Stimulated activated CD8-positive, alpha-beta memory T cell treated with anti-CD3 and anti-CD28 coated beads, Interleukin-7, amount 100 ng/mL, for 24 hours (primary cell): ENCODE measurements at places on chromosomes 16 and 17.

- DNase-seq, result no peak
These were observed at the start of gene SLFN12 for GRCh38 chr17:35432176-35433074. SLFN12 (minus strand) TSS chr17:35432500; CDS start chr17:35423028, 9,472 bp downstream.

- DNase-seq, result no peak
These were observed 83.0 kb upstream of the CDC42EP4 start for GRCh38 chr17:73394512-73395450.

DNA sequence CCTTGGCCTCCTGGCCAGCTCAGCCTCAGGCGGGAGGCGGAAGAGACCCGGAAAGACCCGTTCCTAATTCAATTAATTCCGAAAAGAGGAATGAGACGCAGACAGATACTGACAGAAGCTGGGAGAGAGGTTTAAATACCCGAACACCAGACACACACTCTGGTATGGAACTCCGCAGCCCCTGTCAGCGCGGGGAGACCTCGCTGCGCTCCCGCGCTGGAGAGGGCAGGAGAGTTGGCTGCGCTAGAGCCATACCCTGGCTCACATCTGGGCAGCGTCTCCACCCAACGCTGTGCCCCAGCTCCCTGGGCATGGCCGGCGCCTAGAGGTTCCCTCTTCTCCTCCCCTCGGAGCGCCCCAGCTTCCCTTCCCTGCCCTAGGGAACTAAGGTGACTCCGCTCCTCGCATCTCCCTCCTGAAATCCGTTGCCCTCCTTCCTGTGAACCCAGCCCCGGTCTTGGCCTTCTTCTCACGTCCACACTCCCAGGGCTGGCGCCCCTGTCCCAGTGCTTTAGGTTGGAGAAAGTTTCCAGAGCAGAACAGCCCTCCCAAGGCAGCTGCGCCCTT lies 8.0 kb downstream of the NEUROD2 start:
- no peak for DNase-seq

DNA sequence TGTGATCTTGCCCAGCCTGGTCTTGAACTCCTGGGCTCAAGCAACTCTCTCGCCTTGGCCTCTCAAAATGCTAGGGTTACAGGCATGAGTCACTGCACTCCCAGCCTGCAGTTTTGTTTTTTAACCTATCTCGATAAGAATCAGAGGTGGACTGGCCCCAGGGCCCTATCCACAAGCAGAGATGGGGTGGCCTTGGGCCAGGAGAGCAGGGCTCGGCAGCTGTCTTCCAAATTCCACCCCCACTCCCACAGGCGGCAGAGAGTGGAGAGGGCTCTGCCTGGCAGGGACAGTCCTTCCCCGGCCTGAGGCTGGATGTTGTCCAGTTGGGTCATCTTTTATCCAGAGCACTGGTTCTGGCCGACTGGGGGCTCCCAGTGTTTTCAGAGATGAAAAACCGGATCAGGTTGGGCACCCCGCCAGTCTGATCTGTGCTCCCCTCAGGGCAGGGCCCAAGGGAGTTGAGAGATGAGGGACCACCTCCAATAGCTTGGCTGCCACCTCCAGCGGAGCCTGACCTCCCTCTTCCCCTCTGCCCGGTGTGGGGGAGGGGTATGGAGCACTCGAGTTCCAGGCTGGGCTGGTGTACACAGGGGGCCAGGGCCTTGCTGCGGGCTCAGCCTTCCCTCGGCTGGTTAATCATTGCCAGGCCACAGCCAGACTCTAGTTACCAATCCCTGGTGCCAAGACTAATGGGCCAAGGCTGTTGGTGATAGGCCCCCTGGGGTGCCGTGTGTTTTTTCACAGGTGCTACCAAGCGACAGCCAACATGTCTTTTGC lies 30.3 kb upstream of the MYO15B start:
- no peak for DNase-seq

- peak; percentile 21 for DNase-seq
These were observed 7.4 kb downstream of the CDK5RAP3 start for GRCh38 chr17:47978324-47978723.

GRCh38 chr17:61495161-61495857 lies 43.1 kb downstream of the TBX4 start:
- DNase-seq, result no peak

GRCh38 chr16:10599626-10600025 lies 19.2 kb upstream of the EMP2 start:
- no peak for DNase-seq

DNA sequence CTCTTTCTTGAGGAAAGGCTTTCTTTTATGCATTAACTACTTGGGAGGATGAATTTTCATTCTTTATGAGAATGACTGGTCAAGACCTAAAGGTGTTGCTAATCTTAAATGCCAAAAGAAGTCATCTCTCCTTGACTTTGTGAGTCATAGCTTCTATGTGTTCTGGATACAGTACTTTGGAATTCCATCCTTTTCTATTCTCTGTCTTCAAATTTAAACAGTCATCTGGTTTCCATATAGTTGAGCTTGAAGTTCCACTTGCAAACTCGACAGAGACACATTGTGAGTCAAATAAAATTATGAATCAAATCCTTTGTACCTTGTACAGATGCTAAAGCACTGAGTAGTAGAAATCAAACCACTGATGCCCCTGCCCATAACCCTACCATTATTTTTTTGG lies 271.9 kb upstream of the PMFBP1 start:
- no peak for DNase-seq

- no peak for DNase-seq
These were observed 2.3 kb downstream of the NGFR start for GRCh38 chr17:49497148-49498028.

DNA sequence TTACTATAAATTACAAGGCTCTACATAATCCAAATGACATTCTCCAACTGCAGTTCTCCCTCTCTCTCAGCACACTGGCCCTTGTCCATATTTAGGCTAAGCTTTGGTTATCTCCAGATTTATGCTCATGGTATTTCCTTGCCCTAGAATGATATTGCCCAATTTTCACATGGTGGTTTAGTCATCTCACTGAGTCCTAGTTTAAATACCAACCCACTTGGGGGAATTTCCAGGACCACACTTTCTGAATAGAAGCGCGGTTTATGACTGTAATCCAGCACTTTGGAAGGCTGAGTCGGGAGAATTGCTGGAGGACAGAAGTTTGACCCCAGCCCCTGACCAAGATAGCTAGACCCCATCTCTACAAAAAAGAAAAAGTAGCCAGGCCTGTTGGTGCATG lies 280.1 kb upstream of the MON1B start:
- no peak for DNase-seq

DNA sequence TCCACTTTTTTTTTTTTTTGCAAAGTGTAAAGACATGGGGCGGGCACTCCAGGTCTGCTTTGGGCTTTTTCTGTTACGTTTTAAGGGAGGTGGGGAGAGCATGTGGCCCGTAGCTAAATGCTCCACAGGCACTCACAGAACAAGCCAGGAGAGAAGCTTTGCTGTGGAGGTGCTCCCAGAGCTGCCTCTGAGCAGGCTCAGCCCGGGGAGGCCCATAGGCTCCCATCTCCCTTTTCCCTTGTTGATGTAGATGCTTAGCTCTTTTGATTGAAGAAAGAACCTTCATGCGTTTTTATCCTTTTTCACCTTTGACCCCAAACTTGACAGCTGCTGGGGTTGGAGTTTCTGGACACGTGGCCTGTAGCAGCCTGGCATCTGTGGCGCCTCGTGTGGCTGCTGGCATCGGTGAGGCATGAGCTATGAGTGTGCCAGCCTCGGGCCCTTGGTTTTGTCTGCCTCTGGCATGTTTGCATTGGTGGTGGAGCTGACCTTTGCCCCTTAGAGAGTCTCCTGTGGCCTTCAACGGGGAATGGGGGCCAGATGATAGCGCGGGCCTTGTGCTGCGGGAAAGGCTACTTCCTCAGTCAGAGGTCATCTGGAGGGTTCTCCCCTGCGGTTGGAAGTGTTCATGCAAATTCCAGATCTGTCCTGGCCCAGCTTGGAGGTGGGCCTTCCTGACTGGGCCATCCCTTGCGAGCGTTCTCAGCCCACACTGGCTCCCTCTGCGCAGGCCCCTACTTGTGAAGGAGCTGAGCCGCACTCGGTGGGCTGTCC lies 20.0 kb upstream of the IL17C start:
- DNase-seq, result no peak

GRCh38 chr17:7258731-7259554 lies 3.3 kb downstream of the CLDN7 start:
- DNase-seq, result no peak

DNA sequence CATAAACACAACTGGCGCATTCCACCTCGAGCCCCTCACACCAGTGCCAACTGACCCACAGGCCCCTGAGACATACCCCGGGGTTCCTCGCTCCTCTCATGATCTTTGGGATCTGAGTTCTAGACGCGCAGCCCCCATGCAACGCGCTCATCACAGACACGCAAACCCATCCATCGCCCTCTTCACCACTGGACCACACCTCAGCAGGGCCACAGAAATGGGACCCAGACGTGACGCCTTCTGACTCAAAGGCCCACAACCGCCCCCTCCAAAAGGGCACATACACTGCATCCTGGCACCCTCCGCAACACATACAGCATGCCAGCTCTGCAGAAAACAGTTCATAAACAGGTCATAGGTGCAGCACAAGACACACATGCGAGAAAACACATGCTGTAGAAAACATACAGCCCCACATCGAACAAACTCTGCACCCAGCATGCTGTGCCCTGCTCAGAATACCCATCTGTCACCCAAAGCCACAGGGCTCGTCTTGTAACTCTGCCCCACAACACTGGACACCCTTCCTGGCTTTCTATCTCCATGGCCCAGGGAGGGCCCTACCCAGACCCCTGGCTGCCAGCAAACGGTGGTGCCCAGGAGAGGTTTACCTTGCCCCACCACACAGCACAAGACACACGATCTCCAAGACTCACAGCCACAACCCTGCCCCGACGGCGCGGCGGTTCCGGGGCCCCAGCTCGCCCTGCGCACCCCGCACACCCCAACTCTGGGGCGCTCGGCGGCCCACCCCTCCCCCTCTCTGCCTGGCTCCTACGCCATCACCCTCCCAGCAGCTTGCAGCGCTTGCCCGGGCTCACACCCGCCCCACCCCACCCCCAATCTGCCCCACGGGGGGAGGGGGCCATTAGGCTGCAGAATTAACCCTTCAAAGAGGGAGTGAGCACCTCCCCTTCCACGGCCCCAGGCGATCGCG lies 887 bp downstream of the ZBTB4 start:
- no peak for DNase-seq

GRCh38 chr16:4067262-4068001 lies 48.8 kb downstream of the ADCY9 start:
- no peak for DNase-seq

DNA sequence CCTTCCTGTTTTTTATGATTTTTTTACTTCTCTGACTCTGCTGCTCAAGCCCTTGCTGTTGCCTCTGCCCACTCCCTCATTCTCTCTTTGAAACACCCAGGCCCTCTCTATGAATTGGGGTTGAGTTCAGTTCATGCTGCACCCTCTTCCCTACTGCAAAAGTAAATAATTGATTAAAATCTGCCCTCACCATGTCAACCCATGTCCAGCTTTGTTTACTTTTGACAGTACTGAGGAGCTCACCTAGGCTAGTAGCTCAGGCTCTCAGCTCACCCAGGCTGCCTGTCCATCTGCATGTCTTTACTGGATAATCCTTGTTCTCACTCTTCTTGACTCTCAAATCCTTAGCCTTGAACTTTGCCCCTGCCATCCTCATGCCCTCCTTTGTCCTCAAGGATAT lies 95.2 kb downstream of the SPACA3 start:
- no peak for DNase-seq

- DNase-seq, result no peak
These were observed 155.6 kb upstream of the PLCG2 start for GRCh38 chr16:81623365-81624102.

DNA sequence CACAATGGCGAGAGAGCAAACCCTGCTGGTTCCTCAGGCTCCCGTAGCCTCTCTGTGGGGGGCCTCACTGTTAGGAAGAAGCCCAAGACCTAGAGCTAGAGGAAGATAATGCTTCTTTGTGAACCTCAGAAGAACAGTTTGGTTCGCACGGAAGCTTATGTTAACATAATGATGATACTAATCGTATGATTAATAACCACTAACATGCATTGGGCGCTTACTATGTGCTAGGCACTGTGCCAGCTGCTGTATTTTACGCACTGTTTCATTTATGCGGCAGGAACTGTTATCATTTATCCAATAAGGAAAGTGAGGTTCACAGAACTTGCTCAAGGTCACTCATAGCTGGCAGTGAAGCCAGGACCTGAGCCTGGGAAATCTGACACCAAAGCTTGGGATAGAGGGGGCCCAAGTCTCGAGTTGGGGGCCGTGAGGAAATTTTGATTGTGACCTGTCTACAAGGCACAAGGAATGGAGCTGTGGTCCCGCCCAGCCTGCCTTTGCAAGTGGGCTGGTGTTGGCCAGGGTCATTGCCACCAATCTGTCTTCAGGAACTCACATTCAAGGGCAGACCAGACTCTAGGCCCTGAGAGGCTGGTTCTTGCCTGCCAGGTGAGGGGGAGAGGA lies 6.8 kb downstream of the PRCD start:
- DNase-seq, result no peak

DNA sequence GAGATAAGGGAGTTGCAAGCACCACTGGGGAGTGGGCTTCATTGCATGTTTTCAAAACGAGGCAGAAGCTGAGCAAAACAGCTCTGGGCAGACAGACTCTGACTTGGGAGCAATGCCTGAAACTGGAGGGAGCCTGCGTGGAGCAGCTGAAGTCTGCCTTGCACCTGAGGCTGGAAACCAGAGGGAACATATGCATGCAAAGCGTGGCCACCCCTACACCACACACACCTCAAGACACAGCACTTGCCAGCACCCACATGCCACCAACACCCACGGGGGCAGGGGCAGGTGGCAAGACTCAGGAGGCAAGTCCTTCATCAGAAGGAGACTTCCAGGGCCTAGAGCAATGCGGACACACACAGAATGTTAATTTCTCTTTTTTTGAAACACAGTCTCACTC lies 45.8 kb downstream of the COTL1 start:
- no peak for DNase-seq

GRCh38 chr16:70438969-70439862 lies at the start of gene ST3GAL2:
ST3GAL2 (minus strand) TSS chr16:70439100; CDS start chr16:70398530, 40,570 bp downstream.
- peak; percentile 89 for DNase-seq

GRCh38 chr16:12613992-12614661 lies 189.6 kb downstream of the CPPED1 start:
- DNase-seq, result no peak

GRCh38 chr17:44906010-44906646 lies 6.9 kb upstream of the EFTUD2 start:
- DNase-seq, result no peak

DNA sequence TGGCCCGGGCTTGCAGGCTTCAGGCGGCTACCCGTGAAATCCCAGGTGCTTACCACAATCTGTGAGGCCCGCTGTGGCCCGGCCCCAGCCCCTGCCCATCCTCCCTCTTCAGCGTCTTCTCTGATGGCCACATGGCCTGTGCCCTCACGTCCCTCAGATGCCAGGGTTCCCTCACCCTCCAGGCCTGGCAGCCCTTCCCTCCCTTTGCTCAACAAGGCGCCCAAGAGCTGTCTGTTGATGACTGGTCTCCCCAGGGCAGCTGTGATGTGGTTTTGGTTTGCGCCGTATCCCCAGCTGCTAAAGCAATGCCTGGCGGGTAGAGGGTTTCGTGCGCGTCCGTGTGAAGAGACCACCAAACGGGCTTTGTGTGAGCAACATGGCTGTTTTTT lies 35.1 kb downstream of the PMM2 start:
- DNase-seq, result no peak

- DNase-seq, result no peak
These were observed 19.6 kb downstream of the ADGRG5 start for GRCh38 chr16:57562066-57562465.
